ENCODE measurements at places on chromosomes 11 and 22.
A peak's percentile ranks its signal among the peaks of the same experiment; 100 is the strongest.

DNA sequence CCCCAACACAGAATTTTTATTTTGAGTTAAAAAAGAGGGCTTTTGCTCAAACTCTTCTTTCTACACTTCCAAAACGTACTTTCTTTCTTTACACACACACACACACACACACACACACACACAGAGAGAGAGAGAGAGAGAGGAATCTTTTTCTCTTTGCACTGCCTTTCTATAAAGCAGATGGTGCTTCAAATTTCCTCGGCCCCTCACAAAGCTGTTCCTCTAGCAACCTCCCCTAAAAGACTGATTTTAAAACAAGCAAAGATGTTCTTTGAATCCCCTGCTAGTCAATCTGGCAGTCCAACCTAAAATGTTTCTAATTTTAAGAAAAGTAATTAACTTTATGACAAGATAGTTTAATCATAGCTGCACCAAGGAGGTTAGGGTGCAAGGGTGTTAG is 2.7 kb upstream of the ANO3 start:
- no peak for DNase-seq

DNA sequence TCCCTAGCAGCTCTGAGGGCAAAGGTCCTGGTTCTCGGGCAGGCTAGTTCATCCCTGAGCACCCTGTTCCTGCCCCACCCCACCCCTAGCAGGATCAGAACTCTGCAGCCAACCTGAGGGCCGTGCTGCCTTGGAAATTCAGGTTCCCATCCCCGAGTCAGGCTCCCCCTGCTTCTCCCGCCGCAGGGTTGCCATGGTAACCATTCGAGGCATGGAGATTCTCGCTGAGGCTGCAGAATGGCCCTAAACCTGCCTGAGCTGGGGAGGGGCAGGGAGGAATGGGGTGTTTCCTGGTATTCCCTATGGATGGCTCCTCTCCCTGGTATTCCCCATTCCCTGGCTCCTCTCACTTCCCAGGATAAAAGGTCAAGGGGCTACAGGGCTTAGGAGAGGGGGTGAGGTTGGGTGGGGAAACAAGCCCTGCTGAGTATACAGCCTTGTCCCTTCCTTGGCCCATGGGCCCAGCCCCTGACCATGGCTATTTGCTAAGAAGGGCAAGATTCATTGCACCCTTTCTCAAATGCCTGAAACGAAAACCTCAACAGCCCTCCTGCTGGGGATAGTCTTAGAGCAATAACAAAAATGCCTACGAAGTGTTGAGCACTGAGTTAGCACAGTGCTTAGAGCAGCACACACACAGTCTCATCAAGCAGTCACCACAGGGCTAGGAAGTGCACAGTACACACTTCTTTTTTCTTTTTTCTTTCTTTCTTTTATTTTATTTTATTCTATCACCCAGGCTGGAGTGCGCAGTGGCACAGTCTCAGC is 58.7 kb downstream of the CHST1 start:
- no peak for DNase-seq

GRCh38 chr11:43943931-43944751 is 1.7 kb downstream of the C11orf96 start:
- no peak for DNase-seq

DNA sequence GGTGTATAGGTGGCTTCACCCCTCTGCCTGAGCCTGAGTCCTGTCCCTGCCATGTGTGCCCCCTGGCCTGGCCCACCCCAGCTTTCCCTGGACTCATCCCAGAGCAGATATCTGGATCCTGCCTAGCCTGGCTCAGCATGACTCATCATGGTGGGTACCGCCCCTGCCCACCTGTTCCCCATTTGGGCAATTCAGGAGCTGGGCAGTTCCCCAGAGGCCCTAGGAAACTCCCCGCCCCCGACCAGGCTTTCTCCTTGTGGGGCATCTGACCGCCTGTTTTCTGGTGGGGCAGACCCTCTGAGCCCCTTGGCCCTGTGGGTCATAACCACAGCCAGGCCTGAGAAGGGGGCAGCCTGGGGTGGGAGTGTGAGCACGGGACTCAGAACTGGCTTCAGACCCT is 4.4 kb downstream of the TSPO start:
- no peak for DNase-seq

GRCh38 chr11:25396847-25397246 is 900.0 kb downstream of the LUZP2 start:
- DNase-seq: no peak

GRCh38 chr22:42976217-42976933 is 38.6 kb downstream of the PACSIN2 start:
- no peak for DNase-seq

DNA sequence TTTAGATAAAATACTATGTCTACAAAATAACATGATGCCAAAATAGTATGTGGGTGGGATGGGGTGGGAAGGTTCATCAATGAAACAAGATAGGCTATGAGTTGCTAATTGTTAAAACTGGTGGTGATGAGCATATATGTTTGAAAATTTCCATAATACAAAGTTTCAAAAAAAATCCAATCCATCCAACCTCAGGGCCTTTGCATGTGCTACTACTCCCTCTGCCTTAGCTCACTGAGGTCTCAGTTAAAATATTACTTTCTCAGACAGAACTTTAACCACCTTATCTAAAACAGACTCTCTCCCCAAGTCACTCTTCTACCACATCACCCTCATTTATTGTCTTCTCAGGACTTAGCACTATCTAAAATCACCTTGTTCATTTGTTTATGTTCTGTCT is 201.1 kb downstream of the TTC28 start:
- DNase-seq: no peak

GRCh38 chr11:43790444-43790794 is 90.2 kb upstream of the ALKBH3 start:
- no peak for DNase-seq

GRCh38 chr11:133228471-133229329 is 303.6 kb downstream of the OPCML start:
- DNase-seq: no peak

DNA sequence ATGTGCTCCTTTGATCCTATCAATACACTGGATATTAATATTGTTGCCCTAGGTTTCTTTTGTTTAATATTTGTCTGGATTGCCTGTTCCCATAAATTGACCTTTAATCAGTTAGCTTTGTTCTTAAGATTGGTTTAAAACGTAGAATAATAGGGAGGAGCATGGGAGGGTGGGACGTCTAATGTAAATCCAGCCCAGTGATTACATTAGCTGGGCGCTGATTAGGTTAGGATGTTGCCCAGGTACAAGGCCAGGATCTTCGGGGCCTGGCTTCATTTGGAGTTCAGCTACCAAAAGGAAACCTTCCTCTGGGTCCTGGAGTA is at the start of gene SRSF8:
Gene SRSF8 (plus strand): TSS at position 204 of the 323 bp plus-strand sequence. CDS start 308 bp downstream, outside the sequence.
- no peak for DNase-seq

GRCh38 chr11:116366451-116366850 is 406.3 kb downstream of the BUD13 start:
- no peak for DNase-seq

- no peak for DNase-seq
Measured at GRCh38 chr11:73047773-73048371, 94.2 kb downstream of the FCHSD2 start.

DNA sequence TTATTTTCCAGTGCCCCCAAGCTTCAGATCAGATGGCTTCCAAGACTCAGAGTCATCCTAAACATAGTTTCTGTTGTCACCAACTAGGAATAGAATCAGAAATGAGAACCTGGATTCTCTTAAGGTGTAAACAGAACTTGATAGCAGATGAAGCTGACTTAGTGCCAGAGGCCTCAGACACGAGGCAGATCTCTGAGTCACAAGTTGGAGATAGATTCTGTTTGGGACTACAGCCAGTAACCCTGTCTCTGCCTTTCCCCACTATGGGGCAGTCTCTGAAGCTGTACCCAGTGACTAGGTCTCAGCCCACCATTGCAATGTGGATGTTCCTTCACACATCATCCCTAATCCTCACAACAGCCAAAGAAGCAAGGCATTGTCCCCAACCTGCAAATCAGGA is 25.4 kb downstream of the NEU3 start:
- peak; percentile 91 for DNase-seq

- DNase-seq: no peak
Measured at GRCh38 chr22:22960307-22960706, 72.7 kb downstream of the IGLL5 start.

- no peak for DNase-seq
Measured at GRCh38 chr11:26704249-26704648, 17.6 kb downstream of the SLC5A12 start.

GRCh38 chr22:41229730-41230400 is 10.9 kb downstream of the CHADL start:
- no peak for DNase-seq

- DNase-seq: no peak
Measured at GRCh38 chr11:102874852-102875251, at the start of gene MMP12. Gene MMP12, minus strand, starts transcription at chr11:102874982. Its CDS starts 45 bp downstream, at chr11:102874937.

- DNase-seq: no peak
Measured at GRCh38 chr11:16924462-16924825, 89.8 kb downstream of the PLEKHA7 start.

DNA sequence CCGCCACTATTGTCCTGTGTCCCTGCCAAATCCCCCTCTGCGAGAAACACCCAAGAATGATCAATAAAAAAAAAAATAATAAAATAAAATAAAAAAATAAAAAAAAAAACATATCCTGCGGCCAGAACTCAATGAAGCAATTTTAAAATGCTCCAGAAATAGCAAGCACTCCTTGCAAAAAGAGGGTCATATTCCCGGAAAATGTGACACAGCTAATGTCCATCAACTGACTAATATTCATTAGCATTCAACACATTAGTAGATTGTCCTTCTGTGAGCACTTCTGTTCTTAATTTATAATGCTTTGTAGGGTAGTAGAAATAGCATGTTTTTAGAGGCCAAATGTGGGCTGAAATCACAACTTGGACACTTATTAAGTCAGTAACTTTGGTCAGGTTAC is 252.3 kb upstream of the SESN3 start:
- peak; percentile 18 for DNase-seq

GRCh38 chr11:64854534-64855502 is 10.4 kb upstream of the CDC42BPG start:
- peak; percentile 97 for DNase-seq

DNA sequence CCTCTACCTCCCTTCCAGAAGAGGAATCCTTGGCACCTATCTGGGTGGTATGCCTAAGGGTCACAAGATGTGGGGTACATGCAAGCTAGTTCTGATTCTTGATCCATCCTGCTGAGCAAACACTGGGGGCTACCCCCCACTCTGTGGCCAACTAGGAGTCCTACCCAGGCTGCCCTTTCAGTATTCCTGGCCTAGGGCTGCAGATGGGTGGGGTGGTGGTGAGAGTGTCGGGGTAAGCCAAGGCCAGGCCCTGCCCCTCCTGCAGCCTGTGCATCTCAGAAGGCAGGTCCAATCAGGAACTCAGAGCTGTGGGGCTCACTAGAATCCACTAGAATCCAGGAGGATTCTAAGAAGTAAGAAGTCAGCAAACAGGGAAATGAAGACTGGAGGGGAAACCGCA is 10.9 kb downstream of the SSH3 start:
- no peak for DNase-seq

DNA sequence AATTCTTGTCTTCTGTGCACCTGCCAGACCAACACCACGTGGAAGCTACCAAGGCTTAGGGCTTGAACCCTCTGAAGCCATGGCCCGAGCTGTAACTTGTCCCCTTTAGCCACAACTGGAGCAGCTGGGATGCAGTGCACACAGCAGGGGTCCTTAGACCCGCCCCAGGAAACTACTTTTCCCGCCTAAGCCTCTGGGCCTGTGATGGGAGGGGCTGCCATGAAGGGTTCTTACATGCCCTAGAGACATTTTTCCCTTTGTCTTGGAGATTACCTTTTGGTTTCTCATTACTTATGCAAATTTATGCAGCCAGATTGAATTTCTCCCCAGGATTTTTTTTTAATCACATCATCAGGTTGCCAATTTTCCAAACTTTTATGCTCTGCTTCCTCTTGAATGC is 9.7 kb downstream of the PATE3 start:
- no peak for DNase-seq

DNA sequence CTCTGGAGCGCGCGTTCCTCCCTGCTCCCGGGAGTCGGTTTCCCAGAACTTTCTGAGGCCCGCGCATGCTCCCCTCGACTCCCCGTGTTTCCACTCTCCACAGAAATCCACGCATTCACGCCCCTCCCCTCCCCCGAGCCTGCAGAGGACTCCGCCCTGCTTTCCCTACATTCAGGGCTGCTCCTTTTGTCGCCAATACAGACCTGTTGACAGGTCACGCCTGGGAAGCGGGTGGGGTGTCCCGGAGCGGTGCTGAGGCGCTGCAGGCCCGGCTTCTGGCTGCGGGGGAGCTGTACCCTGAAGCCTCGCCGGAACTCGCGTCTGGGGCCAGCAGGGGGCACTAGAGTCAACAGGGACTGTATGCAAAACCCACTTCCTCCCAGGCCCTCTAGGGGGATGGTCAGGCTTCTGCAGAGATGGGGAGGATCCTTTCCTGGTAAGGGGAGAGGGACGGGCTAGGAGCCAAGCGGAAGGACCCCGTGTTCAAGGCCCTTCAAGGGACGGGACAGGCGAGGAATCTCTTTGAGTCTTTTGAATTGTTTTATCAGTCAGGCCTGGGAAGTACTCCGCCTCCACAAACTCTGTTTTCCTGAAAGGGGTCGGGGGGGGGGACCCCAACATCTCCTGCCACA is at the start of gene PRAME:
Gene PRAME (minus strand): TSS at position 294 of the 632 bp plus-strand sequence. CDS start 2,433 bp downstream, outside the sequence.
- no peak for DNase-seq

DNA sequence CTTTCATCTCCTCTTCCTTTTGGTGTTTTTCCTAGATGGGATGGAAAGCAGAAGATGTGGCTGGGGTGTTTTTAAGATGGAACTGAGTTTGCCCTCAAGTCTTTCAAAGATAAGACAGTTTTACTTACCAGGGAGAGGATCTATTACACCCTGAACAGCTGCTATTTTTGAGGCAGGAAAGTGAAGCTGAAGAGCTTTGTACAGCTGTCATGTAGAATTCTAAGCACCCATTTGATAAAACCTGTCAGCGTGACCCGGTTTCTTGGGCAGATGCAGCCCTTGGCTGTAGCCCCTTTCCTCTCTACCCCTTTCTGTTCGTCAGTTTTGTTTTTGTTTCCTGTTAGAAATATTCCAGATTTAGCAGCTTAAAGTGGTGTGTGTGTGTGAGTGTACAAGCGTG is 35.2 kb downstream of the FAT3 start:
- no peak for DNase-seq

GRCh38 chr11:96331699-96332116 is 11.3 kb downstream of the MAML2 start:
- no peak for DNase-seq
